ENCODE measurements at places on chromosomes 3 and 15.

GRCh38 chr3:84961011-84961410, 2.2 kb downstream of the CADM2 start:
- no peak for DNase-seq

DNA sequence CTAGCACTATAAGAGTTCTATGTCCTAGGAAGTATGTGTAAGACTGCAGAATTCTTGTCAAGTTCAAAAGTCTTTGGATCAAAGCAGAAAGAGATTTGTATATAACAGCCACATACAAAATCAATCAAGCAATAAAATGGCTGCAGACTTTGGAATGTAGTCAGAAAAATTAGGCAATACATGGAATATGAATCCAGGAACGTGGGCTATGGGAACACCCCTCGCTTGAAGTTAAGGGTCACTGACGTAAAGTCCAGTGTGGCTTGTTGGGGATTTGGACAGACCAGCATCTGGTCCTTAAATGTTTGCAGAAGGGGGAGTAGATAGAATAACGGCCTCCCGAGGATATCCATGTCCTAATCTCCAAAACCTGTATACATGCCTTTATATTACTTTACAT, 178.6 kb downstream of the ADAMTS9 start:
- no peak for DNase-seq

DNA sequence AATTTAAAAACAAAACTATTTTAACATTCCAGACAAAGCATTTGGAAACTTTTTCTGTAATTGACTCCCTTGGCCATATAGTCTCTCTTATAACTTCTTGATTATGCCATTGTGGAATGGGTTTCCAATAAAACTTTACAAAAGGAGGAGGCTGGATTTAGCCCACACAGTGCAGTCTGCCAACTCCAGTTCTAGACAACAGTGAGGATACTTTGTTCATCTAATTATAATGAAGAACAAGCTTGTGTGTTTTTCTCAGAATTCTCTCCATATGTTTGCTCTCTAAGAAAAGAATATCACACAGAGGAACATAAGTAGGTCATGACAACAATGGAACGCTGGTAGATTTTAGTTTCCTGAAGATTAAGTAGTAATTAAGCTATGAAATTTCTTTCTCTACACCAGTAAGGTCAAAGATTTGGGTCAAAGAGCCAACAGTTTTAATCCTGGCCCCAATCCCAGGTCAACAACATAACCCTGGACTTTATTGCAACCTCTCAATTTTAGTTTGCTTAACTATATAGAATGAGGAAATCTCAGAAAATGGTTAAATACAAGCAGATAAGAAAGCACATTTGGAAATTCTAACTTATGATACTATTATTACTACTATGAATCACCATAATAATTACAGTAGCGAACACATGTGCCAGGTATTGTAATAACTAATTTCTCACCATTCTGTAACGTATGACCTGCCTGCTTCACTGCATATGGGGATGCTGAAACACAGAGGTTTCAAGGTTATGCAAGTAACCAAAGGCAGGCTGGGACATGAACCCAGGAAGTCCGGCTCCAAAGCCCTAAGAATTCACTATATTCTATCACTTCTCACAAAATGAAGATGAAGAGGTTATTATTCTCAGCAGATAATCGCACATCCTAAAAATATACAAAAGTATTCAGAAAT, 65.7 kb downstream of the TJP1 start:
- no peak for DNase-seq

- DNase-seq = no peak
Measured at GRCh38 chr15:90808517-90809235, 59.7 kb upstream of the FURIN start.

DNA sequence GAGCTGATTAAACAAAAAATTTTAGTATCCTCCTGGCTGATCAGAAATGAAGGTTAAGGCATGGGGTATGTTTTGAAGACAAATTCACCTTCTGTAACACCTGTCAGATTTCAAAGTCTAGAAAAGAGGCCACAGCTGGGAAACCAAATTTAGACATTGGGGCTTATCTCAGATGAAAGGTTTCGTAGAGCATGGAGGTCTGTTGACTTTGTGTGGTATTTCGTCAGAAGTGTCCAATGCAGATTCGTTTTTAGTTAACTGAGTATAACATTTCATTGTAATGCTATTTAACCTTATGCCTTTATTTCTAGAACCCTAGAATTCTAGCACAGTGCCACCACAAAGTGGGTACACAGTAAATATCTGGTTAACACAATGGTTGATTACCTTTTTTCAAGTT, 61.7 kb downstream of the FNDC3B start:
- DNase-seq = no peak

- no peak for DNase-seq
Measured at GRCh38 chr3:97838393-97838792, 16.6 kb downstream of the CRYBG3 start.

DNA sequence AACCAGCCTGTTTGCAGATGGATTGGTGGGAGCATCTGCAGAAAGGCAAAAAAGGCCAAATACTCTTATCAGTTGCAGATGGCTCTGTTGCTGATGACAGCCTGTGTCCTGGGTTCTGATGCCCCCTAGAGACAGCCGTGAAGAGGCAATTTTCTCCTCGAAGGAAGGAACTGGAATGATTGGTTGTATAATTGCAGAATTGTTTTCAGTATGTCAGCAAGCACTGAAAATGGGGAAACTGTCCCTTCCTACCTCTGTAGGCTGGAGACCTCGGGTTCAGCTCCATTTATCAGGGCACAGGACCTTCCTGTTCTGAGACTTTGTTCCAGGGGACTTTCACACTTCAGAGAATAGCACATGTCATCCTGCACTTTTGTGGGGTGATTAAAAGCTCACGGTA, 103.0 kb downstream of the PGPEP1L start:
- peak; percentile 73 for DNase-seq

- DNase-seq = peak; percentile 48
Measured at GRCh38 chr15:52331490-52332240, 36.1 kb upstream of the MYO5C start.

DNA sequence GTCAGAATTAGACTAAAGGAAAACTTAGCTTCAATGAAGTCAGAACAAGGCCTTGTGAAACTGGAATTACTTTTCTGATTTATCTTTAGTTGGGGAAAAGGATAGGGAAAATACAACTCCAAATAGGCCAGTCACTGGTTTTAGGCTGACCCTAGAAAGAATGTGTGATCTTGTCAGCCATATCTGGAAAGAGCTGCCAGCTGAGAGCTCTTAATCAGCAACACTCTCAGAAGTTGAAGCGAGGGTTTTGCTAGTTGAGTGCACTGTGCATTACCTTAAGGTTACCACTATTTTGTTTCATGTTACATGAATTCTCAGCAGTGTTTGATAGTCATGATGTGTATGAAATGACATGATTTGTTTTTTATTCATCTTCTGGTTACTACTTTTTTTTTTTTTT, 905.3 kb upstream of the ALCAM start:
- no peak for DNase-seq

GRCh38 chr3:3783696-3784095, 15.5 kb upstream of the LRRN1 start:
- DNase-seq = no peak

GRCh38 chr15:52071570-52071969, 41.0 kb downstream of the BCL2L10 start:
- no peak for DNase-seq

DNA sequence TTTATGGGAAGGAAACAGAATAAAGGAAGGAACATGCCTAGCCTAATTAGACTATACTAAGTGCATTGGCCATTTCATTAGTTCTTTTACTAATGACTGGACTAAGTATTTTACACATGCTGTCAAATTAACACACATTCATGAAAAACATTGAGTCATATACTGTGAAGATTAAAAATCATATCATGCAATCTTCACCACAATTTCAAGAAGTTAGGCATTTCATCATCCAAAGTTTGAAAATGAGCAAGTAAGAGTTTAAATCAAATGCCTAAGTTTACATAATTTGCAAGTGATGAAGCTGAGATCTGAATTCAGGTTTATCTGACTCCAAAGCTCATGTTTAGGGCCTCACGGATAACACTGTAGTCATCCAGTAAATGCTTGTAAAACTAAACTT, 601.0 kb downstream of the PDCD6IP start:
- no peak for DNase-seq

GRCh38 chr3:187746059-187746441, 782 bp upstream of the BCL6 start:
- DNase-seq = no peak

DNA sequence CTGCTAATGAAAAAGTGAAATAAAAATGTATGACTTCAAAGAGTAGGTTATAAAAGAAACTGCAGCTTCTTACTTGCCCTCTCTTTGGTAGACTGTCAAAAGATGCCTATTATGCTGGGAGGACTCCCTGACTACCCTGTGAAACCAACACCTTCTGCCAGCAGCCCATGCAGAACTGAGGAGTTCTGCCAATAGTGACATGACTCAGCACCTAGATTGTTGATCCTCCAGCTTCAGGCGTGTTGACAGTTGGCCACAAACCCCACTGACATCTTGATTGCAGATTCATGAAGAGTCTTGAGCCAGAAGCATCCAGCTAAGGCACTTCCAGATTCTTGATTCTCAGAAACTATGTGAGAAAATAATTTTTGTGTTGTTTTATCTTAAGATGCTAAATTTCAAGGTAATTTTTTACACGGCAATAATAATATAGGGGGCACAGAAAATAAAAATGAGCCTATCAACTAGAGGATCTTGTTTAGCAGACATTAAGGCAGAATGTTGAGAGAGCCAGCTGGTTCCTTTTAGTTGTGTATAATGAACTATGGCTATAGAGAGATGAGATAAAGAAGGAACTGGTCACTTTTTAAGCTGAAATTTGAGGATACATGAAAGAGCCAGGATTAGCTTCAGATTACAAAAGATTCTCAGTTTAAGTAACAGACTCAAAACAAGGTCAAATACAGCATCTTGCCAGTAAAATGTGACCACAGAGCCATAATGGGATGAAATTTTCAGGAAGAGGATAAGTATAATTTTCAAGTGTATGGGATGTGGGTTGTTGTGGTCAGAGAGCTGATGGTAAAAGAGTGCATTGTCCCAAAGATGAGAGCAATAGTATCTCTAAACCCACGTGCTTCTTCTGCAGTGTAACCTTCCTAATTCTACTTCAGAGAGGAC, 588.7 kb upstream of the CBLB start:
- no peak for DNase-seq

DNA sequence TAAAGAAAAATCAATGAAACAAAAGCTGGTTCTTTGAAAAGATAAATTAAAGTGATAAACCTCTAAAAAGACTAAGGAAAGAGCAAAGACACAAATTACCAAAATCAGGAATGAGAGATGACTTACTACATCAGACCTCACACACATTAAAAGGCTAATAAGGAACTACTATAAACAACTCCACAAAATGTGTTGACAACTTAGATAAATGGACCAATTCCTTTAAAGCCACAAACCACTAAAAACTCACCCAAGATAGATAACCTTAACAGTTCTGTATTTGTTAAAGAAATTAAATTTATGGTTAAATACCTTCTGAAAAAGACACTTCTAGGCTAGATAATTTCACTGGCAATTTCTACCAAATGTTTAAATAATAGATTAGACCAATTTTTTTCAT, 170.4 kb downstream of the SMAD6 start:
- no peak for DNase-seq

- DNase-seq = peak; percentile 89
Measured at GRCh38 chr15:64809649-64810496, 15.6 kb downstream of the PIF1 start.

DNA sequence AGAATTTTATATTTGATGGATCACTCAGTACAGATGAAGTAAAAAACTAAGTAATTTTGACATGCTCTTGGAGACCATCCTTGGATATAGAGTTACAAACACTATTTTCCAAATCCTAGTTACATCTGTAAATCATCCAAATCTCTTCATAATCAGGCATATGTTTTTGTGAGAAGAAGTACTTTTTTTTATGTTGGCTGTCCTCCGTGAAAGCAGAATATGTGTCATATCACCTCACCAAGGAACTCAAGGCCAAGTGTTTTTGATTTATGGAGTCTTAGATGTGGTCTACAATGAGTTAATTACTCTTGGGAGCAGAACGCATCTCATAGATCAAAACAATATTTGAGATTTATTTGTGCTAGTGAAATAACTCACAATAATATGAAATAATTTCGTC, 416.5 kb upstream of the TGFBR2 start:
- no peak for DNase-seq

GRCh38 chr15:81199031-81199779, 2.5 kb downstream of the IL16 start:
- DNase-seq = no peak

DNA sequence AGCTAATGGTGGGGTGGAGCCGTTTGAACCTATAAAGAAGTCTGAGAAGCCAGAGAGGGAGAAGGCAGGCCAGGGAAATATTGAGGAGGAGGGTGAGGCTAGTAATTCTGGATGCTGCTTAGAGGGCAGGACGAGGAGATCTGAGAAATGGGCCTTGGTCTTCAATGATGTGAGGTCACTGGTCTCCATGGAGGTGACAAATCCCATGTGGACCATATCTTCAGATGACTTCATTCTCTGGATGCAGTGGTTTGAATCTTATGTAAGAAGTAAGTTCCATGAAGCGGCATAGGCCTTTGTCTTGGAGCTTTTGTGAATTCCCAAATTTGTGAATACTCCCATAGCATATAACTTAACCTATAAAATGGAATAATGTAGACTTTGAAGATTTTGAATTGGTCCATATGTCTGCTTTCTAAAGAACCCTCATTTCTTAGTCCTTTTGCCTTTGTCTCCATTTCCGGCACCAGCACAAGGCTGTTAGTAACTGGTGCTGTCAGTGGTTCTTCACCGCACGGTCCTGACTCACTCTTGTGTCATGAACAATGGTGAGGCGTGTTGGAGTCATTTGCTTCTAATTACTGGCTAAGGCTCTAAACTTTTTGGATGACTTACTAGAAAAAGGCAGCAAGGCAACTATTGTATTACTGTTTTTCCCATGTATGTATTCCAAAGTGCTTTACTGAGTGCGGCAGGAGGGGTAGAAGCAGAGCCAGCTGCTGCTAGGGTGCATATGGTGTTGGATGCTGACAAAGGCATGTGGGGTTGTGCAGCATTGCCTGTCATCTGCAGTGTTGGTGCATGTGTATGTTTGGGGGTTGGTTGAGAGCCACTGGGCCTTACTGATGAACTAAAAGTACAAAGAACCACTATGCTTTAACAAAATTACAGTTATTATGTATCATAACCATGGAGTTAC, 279.3 kb upstream of the C2CD4B start:
- no peak for DNase-seq

GRCh38 chr3:101531473-101532086, 18.6 kb upstream of the SENP7 start:
- DNase-seq = no peak

- peak; percentile 67 for DNase-seq
Measured at GRCh38 chr3:14461748-14462324, 59.4 kb downstream of the SLC6A6 start.

DNA sequence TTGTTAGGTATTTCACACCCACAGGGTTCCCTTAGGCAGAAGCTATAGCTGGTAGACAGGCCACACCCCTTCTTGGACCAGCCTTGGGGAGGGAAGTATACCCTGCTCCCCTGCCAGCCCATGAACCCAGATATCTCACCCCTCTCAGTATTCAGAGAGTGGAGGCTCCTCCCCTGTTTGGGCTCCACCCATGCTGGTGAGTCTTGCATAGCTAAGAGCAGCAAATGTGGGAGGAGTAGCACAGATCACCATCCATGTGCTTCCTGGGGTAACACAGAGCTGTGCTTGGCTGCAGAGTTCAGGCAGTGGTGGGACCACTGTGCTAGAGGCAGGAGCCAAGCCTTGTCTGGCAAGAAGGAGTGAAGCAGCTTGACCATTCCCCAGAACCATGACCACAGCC, 427.2 kb downstream of the ZIC1 start:
- DNase-seq = no peak
